Fibroblast of lung (primary cell): ENCODE measurements at places on chromosomes 4 and X. TPM values are rescaled to one million over a fixed set of nuclear protein-coding genes. Genes with fewer than 3 reads are reported as not detected.

GRCh38 chrX:81201071-81201470 lies 642 bp downstream of the HMGN5 start:
- DNase-seq, result no peak

DNA sequence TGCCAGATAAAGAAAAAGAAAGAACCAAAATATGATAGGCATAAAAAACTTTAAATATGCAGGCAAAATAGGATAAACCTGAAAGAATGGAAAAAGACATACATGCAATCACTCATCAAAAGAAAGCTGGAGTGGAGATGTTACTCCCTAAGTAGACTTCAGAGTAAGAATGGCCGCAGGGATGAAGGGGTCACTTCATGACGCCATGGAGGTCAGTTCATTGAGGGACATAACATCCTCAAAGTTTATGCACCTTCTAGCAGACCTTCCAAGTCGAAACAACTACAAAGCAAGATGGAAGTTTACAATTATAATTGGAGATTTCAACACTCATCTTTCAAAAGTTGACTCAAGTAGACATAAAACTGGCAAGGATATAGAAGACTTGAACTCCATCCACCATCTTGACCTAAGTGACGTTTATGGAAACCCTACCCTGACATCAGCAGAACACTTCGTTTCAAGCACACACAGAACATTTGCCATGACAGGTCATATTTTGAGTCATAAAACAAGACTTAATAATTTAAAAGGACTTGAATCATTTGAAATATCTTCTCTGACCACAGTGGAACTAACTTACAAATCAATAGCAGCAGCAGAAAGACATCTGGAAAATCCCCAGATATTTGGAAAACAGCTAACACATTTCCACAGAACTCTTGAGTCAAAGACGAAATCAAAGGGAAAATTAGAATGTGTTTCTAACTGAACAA lies 106.0 kb upstream of the LRPAP1 start:
- DNase-seq, result no peak

GRCh38 chr4:6601661-6602250 lies 26.8 kb downstream of the MAN2B2 start:
- DNase-seq, result no peak

DNA sequence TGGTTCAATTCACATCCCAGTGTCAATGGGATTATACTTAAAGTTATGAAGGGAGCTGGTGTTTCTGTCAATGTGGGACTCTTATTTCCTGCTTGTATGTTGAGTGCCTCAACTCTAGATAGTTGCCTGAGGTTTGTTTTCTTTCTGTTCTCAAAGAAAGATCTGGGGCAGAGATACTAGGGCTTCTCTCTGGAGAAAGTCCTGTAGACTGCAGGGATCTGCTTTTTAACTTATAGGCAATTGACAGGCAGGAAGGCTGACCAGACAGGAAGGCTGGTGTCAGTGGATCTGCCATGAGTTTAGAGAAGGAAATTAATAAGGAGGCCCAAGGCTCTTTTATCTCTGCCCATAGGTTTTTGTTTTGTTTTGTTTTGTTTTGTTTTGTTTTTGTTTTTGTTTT lies 64.0 kb upstream of the PRKX start:
- DNase-seq, result no peak

DNA sequence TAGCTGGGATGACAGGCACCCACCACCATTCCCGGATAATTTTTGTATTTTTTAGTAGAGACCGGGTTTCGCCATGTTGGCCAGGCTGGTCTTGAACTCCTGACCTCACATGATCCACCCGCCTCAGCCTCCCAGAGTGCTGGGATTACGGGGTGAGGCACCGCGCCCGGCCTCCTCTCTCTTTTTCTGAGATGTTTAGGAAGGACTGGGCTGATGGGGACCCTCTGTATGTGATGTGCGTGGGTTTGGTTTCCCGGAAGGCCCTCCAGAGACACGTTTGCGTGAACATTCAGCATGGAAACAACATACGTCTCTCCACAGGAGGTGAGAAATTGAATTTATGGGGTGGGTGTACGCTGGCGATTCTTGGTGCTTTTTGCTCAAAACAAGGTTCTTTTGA lies 18.6 kb downstream of the SHOX start:
- no peak for DNase-seq

DNA sequence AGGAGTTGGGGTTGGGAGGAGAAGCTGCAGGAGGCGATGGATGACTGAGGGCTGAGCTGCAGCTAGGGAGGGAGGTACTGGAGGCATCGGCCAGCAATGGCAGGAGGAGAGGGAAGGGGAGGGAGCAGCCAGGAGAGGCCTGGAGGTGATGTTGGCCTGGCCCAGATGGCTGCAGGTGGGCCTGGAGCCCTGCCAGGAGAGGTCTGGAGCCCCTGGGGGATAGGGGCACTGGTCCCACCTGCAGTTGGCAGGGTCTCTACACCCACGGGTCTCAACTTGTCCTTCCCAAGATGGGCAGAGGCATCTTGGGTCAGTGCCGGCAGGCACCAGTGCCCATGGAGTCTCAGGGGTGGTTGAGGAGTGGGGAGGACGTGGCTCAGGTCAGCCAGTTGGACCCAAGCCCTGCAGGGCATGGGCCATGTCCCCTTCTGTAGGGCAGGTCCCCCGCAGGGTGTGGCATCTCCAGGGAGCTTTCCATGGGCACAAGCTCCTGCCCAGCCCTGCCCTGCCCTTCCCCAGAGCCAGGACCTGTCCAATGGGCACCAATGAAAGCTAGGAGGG lies 2.7 kb upstream of the MXD4 start:
- no peak for DNase-seq

DNA sequence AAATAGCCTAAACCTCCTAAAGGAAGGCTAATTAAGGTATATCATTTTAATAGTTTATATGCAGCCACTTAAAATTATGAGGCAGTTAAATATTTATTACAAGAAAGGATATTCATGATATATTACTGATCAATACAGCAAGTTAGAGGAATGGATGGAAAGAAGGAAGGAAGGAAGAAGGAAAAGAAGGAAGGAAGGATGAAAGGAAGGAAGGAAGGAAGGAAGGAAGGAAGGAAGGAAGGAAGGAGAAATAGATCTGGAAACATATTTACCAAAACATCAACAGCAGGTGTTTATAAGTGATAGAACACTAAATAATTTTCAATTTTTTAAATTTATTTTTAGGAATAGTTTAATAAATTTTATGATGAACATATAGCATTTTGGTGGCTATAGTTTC lies 17.5 kb downstream of the SLC7A11 start:
- no peak for DNase-seq

DNA sequence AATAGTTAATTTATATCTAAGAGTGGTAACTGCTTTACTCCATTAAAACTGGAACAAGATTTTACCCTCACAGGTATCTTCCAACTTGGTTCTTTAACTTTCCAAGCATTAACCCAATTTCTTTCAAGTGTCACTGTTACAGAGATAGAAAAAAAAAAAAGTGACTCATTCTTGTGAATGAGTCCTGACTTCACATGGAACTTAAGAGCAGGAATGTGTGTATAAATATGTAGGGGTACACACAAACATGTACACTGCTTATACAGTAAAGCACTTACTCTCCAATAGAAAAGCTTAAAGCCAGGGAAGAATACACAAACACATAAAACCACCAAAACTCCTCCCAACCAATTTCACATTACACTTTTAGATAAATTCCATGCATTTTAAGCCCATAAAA lies 38.8 kb downstream of the TAPT1 start:
- DNase-seq, result no peak

GRCh38 chrX:47214435-47215077 lies 3.9 kb upstream of the CDK16 start:
- DNase-seq, result no peak

- no peak for DNase-seq
These were observed 113.5 kb downstream of the VSIG4 start for GRCh38 chrX:65926095-65927019.

DNA sequence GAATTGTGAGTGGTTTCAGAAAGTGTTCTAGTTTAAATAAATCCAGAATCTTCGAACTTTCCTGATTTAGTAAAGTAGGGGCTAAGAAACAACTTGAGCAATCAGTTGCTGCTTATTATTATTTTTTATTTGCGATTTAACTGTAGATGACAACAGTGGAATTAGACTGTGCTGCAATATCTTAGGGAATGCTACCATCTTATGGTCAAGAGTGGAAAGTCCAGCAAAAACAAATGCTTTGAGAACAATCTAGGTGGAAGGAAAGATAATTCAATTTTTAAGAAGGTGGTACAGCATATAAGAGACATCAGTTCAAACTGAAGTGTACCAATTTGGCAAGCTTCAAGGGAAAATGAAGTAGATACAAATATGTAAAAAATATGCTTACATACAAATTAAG lies 73.3 kb downstream of the CYLC1 start:
- no peak for DNase-seq

GRCh38 chrX:1874899-1875298 lies 260.0 kb downstream of the ASMT start:
- no peak for DNase-seq

DNA sequence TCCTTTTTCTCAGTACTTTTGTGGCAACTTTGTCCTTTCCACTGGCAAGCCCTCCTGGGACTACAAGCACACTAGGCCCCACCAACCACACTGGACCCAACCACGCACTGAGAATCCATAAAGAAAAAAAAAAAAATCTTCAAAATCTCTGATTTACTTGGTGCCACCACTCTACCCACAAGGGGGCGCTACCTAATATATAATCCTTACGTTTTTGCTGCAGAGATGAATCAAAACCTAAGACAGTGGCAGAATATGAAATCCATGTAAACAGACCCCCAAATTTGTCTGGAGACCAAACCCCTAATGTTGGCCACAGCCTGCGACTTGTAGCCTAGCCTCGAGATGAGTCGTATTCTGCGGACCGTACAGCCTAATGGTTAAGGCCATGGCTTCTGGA lies 63.5 kb upstream of the ARHGAP36 start:
- no peak for DNase-seq

- DNase-seq, result no peak
These were observed 234.0 kb upstream of the VCX3A start for GRCh38 chrX:6768881-6769280.

GRCh38 chr4:104571341-104571740 lies 76.6 kb upstream of the CXXC4 start:
- DNase-seq, result no peak

GRCh38 chr4:77817304-77818072 lies 1.7 kb downstream of the CNOT6L start:
- DNase-seq, result peak; percentile 43

DNA sequence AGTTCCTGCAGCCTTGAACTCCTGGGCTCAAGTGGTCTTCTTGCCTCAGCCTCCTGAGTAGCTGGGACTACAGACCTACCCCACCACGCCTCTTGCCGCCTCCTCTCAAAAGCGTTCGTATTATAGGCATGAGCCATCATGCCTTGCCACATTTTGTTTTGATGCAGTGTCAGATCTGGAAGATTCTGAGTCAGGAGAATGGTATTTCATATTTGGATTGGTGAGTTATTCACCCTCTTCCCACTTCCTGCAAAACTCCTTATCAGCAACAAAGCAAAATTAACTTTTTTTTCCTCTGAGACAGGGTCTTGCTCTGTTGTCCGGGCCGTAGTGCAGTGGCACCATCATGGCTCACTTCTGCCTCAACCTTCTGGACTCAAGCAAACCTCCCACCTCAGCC lies 29.6 kb downstream of the REST start:
- DNase-seq, result peak; percentile 76

- DNase-seq, result no peak
These were observed 70.0 kb downstream of the NYX start for GRCh38 chrX:41516999-41517765.

- DNase-seq, result no peak
These were observed 78.8 kb downstream of the CBR4 start for GRCh38 chr4:168931215-168931650.

DNA sequence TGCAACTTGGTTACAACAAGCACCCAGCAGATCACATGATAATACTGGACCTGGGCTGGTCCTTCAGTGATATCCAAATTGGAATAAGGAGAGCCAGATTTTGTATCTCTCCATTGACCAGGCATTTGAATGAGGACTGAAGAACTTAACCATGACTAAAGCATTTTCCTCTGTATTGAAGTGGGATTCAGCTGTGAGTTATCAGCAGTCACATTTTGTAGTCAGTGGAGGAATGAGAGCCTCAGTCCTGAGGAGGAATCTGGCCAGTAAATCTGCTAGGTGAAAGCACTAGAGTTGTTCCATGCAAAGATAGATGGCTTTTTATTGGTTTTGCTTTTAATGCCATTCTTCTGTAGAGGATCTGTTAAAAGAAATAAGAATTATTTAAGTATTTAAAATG lies 1506.0 kb downstream of the PCDH7 start:
- DNase-seq, result peak; percentile 54

DNA sequence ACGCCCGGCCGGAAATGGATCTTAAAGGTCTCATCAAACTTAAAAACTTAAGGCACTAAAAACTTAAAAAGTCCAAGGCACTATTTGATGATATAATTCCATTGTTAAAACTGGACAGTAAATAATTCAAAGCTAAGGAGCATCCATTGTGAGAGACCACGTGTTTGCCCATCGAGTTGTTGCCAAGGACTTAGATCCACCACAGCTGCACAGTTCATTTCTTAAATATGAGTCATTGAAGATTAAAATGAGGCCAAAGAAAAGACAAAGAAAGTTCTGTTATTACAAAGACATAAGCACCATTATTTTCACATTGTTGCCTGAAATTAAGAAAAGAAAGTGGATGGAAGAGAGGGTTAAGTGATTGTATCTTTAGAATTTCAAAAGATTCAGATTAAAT lies 411.5 kb upstream of the FTHL17 start:
- DNase-seq, result peak; percentile 87

DNA sequence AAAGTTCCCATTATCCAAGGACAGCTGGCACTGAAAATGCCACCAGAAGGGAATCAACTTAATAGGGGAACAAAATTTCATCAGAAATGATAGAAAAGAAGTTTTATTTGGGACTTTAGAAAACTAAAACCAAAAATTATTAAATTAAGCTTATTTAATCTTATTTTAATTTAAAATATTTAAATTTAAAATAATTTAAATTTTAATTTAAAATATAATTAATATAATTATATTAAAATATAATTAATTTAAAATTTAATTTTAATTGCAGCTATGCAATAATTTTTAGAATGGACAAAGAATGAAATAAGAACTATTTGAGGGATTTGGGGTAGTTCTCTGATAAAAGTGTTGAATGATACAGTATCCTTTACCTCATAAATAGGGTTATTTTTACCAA lies 10.2 kb upstream of the VAMP7 start:
- DNase-seq, result no peak

GRCh38 chr4:185357733-185358440 lies 37.8 kb downstream of the LRP2BP start:
- no peak for DNase-seq

- no peak for DNase-seq
These were observed 81.9 kb downstream of the FHDC1 start for GRCh38 chr4:153018031-153018430.

DNA sequence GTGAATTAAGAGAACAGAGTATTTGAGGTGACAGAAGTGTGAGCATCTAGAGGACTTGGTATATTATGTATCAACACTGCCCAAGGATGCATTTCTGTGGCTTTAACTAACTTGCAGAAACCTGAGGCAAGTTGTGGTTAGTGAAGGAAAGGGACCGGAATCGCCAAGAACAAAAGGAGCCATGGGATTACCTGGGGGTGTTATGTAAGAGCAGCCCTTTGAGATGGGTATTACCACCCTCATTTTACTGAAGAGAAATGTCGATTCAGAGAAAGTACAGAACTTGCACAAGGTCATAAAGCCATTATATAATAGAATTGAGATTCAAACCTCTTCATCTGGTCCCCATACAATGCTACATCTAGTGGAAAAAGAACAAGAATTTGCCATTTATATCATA lies 14.3 kb downstream of the TENM3 start:
- no peak for DNase-seq

The TEC gene
- total RNA-seq, result 1.5 and 5.3 TPM in 2 replicates

The ZFP42 gene
- total RNA-seq, result 0.26 and 0.33 TPM in 2 replicates

The PPP1R2C gene
- total RNA-seq, result not detected in 2 replicates

The SH3RF1 gene
- 10.5 and 13.0 TPM in 2 replicates for total RNA-seq

The GLRA3 gene
- not detected in 2 replicates for total RNA-seq

The CLTRN gene
- 0.26 and 0.50 TPM in 2 replicates for total RNA-seq

The USP51 gene
- 1.3 TPM in 2 replicates for total RNA-seq
